Naive thymus-derived CD4-positive, alpha-beta T cell (primary cell): ENCODE measurements at places on chromosomes 16 and 17.

DNA sequence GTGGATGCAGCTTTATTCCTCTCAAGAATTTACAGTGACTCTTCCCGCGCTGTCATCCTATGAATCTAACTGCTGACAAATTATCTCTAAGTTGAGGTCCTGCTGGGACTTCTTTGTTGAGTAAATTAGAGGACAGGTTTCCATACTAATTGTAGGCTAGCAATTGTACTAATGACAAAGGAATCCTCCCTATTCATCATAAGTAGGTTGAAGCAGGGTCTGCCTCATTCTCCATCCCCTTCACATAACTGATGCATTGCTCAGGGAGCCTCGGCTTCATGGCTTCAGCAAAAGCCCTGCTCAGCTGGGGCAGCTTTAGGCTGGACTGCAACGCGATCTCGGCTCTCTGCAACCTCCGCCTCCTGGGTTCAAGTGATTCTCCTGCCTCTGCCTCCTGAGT is 83.1 kb upstream of the IRX6 start:
- DNase-seq = no peak

- no peak for DNase-seq
Observed at GRCh38 chr17:70365091-70365583, 195.8 kb downstream of the KCNJ2 start.

DNA sequence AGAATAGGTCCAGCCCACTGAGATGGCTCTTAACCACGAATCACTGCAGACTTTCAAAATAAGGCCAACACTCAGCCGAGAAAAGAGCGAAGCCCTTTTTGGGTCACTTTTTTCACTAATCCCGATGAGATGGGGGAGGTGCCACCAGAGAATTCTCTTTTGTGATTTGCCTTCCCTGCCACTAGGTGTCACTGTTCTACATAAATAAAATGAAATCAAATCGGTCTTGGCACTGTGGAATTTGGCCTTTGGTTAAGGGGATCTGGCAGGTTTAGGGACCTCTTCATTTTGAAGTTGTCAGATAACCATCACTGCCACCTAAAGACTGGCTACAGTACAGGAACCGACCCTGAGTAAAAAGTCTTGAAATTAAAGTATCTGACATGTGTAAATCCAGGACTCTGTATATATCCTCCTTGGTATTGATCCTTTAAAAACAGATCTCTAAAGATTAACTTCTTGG is 147.0 kb downstream of the HS3ST4 start:
- DNase-seq = peak; percentile 13

DNA sequence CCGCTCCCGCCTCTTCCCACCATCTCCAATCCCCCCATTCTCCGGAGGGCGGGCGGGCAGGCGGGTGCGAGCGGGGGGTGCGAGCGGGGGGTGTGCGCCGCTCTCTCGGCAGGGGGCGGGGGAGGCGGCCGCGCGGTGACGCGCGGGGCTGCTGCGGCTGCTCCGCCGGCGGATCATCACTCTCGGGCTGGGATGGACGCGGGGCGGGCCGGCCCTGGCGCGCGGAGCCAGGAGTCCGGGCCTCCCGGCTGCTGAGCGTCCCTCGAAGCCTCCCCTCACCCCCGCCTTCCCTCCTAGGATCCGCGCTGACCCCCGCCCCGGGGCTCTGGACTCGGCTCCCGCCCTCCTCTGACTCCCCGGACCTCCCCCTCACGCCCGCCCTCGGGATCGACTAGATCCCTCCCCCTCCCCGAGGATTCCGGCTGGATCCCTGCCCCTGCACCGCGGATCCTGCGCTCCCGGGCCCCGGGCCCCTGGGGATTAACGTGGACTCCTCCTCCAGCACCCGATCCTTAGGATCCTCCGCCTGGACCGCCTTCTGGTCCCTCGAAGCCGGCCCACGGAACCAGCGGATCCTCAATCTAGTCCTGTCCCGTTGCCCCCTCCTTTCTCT is 946 bp upstream of the TMEM256 start:
- no peak for DNase-seq

GRCh38 chr17:38870259-38871165 is 654 bp downstream of the LASP1 start:
- DNase-seq = peak; percentile 61

GRCh38 chr16:75745823-75746222 is 19.5 kb upstream of the CPHXL start:
- DNase-seq = no peak

- no peak for DNase-seq
Observed at GRCh38 chr17:71550675-71551074, 570.1 kb upstream of the SOX9 start.

DNA sequence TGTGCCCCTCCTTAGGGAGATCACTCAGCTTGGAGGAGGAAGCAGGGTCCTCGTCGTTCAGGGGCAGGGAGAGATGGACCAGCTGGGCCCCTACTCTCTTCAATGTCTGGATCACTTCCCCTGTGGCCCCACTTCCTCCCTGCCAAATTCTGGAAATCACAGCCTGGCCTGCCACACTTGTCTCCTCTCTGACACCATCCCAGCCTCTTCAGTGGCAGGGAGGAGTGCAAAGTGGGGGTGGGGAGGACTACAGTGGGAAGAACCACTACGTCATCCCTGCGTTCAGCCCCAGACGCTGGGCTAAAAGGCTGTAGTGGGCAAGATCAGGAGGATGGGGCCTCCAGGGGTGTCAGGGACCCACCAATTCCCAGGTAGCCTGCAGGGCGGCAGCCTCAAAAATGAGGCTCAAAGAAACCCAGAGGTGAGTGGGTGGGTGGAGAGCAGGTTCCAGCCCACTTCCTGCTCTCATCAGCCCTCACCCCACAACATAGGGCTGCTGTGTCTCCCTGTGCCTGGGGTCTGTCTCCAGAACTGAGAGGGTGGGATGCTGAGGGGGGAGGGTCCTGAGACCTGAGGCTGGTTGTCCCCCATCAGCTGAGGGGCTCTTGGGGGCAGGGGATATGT is 25.0 kb upstream of the TAC4 start:
- no peak for DNase-seq

GRCh38 chr17:19457830-19458271 is 46.8 kb downstream of the RNF112 start:
- no peak for DNase-seq

- DNase-seq = no peak
Observed at GRCh38 chr17:17408236-17408794, 68.5 kb upstream of the MED9 start.

DNA sequence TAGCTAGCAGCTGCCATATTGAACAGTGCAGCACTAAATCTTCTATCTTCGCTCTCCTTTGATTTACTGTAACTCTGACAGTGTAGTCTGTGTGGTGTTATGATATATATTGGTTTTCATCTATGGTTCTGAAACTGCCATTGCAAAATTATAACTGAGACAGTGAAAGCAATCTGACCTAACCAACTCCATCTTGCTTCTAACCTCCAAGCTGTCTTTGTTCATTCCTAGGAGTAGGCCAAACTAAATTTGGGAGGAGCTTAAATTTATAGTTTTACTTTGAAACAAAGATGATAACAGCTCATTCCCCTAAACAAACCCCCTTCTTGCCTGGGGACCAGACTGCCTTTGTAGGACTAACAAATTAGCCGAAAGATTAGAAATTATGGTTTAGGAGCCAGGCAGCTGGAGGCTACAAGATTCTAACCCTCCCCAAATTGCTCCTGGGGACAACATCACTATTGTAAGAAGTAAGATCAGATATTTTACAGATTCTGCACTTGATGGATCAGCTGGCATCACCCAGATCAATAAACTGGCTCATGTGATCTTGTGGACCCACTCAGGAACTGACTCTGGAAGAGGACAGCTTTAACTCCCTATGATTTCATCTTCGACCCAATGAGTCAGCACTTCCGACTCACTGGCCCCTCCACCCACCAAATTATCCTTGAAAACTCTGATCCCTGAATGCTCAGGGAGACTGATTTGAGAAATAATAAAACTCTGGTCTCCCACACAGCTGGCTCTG is 47.0 kb upstream of the FBXO47 start:
- no peak for DNase-seq

- DNase-seq = no peak
Observed at GRCh38 chr16:11748404-11749254, 6.0 kb upstream of the TXNDC11 start.

GRCh38 chr17:34366010-34366409 is 3.0 kb upstream of the CCL1 start:
- DNase-seq = no peak

DNA sequence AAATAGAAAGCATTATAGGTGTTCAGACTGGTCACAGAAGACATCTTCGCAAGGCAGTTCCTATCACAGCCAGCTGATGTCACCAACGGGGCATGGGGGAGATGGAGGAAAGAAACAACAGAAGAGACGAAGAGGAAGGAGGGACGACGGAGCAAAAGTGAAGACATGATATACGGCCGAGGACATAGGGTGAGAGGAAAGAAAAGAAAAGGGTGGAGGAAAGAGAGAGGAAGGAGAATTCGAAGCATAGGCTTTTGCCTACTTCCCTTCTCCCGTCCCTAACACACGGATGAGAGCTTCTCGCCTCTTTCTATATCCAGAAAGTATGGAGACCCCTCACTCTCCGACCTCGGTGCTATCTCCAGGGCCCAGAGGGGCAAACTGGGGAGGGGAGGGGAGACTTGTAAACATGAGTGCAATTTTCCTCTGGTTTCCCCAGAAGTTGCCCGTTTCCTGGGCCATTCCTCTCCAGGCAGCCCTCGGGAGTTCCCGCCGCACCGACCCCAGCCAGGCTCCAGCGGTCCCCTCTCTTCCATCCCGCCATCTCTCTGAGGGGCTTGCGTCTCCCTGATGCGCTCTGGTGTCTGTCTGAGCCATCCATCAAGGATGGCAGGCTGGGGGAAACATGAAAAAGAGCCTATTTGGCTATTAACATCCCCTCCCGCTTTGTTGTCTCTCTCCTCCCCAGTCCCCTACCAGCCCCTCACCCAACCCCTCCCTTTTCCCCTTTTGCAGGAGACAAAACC is 26.0 kb downstream of the COPZ2 start:
- peak; percentile 34 for DNase-seq
